Ecto neural progenitor cell (in vitro differentiated cells): ENCODE measurements at places on chromosomes 5 and 9.

GRCh38 chr5:15021266-15022046 is 149.9 kb upstream of the ANKH start:
- DNase-seq: no peak

DNA sequence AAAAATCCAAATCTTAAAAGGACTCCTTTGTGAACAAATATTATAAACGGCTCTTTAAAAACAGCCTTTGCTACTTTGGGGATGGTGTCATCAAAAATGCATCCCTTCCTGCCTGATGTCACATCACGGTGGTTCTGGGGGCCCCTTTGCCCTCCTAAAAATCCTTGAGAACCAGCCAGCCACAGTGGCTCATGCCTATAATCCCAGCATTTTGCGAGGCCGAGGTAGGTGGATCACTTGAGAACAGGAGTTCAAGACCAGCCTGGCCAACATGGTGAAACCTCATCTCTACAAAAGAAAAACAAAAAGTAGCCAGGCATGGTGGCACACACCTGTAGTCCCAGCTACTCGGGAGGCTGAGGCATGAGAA is 43.9 kb downstream of the FNBP1 start:
- no peak for DNase-seq

DNA sequence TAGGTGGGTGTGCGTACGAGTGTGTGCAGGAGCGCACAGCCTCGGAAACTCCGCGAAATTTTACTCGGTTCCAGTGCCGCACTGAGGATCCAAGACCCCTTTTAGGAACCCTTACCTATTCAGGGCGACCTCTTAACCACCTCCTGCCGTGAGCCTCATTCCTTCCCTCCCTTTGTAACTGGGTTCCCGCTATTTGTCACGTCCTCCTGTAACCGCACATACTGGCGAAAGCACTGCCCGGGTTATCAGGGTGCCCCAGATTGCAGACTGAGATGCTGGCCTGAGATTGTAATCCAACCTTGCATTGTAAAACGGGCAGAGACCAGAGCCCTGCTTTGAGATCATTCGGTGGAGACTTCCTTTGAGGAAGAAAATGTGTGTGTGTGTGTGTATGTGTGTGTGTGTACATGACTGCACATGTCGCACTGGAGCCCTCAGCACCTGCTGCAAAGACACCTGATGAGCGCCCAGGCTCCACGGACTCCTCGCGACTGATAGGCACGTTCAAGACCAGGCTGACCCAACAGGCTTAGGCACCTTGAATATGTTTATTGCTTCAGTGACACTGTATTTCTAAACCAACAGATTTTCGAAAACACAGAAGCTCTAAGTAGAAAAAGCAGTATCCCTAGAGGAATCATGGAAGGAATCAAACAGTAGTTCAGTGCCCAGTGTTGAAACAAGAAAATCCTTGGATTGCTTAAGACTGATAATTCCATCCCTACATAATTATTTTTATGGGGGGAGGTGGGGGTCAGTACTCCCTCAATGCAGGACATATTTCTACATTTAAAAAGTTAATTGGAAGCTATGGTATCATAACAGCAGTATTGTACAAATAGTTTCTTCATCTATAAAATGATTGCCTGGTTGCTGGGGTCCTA is 86.5 kb upstream of the TNFAIP8 start:
- DNase-seq: peak; percentile 56

GRCh38 chr5:134226441-134227192 is 744 bp upstream of the PPP2CA start:
- no peak for DNase-seq

- no peak for DNase-seq
These were observed 161.9 kb upstream of the HMHB1 start for GRCh38 chr5:143649937-143650621.

DNA sequence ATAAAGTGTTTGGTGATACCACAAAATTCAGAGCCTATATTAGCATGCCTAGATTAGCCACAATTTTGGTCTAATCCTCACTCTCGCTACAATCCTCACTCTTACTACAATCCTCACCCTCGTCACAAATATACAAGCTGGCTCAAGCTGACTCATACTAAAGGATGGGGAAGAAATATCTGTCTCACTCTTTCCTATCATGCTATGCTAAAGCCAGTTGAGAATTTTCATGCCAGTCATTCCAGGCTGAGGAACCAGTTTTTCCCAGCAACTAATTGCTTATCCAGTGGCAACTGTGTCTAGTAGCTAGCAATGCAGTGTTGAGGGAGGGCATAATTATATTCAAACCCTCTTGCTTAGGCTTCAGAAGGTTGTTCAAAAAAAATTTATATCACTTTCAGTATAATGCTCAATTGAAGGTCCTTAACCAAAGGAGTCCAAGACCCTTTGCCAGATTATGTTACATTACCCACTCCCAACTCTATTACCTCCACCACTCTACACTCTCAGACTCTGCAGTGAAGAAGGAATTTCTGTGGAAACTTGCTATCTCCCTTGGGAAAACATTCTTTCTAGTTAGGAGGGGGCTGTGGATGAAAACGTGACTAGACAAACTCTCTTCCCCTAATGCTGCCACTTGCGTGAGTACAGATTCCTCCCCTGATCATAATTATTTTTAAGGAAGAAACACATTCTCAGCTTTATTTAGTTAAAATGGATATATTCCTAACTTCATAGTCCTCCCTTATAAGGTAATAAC is 810.3 kb upstream of the ACO1 start:
- DNase-seq: no peak

- DNase-seq: peak; percentile 30
These were observed 207.3 kb upstream of the IER5L start for GRCh38 chr9:129385211-129385934.

DNA sequence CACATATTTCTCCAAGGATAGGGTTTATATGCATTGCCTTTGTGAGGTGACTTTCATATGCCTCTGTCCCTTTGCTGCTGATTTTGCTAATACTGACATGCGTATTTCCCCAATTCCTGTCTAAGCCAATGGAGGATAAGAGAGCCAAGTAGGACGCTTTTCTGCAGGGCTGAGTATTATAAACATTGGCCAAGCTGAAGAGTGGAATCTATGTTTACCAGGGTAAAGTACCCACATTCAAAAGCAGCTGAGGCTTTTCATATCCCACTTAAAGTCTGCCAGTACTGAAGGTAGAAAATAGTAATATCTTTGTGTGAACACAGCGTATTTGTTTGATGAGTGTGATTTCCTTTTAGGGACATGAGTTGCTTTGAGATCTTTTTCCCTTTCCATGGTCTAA is 128.8 kb upstream of the GPR151 start:
- no peak for DNase-seq

GRCh38 chr5:77707791-77708190 is 68.3 kb downstream of the TBCA start:
- DNase-seq: no peak

- DNase-seq: no peak
These were observed 256.2 kb downstream of the ACTL7B start for GRCh38 chr9:108599571-108599970.

- peak; percentile 82 for DNase-seq
These were observed 86.0 kb upstream of the SLC30A5 start for GRCh38 chr5:69007726-69008368.

- no peak for DNase-seq
These were observed 5.2 kb downstream of the KLF9 start for GRCh38 chr9:70409280-70409679.

DNA sequence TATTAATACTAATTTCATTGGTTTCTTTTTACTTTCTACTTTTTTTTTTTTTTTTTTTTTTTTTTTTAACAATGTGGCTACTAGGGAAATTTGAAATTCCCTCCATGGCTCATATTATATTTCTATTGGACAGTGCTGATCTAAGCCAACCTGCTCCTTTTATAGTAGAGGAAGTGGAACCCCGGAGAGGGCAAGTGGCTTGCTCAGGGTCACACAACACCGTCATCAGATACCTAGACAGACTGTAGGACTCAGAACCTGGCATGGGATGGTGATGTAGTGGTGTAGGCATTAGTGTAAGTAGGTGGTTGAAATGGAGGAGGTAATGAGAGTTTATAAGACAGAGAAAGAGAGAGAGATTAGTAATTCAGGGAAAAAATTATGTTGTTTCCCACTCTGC is 10.8 kb downstream of the ZNF618 start:
- no peak for DNase-seq

DNA sequence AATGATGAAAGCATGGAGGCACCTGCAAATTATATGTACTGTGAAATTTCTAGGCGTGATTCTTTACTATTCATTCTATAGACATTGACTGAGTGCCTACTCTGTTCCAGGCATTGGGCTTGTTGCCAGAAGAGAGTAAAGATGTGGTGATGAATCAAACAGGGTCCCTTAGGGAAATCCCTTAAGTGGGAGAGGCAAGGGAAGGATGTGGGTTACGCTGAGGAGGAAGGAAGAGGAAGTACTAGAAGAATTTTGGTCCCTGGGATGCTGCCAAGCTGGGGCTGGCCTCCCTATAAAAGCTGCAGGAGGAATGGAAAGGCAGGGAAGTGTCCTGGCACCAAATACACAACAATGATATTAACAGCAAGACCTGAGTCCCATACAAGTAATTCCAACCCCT is 76.7 kb upstream of the SPOCK1 start:
- no peak for DNase-seq

GRCh38 chr9:36530224-36530623 is 42.5 kb upstream of the MELK start:
- DNase-seq: no peak

- no peak for DNase-seq
These were observed 345.8 kb downstream of the PDE4D start for GRCh38 chr5:59547731-59548130.

DNA sequence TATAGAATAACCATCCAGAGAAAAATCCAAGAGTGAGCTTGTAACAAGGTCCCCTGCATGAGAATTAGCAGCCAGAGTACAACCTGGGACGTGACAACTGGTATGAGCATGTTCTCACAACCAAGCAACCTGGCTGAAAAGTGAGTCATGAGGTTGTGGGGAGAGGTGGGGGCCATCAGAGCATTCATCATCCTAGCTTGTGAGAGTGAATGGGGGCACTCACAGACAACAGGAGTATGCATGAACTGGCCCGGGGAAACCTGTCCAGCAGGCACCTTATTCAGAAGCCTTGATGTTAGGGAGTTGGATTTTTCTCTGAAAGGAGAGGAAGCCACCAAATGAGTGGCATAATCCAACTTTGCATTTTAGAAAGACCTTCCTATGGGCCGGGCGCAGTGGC is 113.0 kb downstream of the FRMD3 start:
- no peak for DNase-seq

DNA sequence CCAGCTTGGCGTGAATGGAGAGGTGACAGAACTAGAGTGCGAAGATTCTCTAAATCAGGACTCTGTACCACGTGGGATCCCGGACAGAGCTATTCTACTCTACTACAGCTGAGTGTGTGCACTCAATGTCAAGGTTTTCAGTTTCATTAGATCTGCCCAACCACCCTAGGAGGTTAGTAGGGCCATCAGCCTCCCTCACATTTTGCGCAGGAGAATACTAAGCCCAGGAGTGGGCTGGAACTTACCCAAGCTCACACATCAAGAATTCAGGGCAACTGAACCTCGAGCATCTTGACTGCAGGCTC is 68.3 kb upstream of the TBC1D2 start:
- no peak for DNase-seq

DNA sequence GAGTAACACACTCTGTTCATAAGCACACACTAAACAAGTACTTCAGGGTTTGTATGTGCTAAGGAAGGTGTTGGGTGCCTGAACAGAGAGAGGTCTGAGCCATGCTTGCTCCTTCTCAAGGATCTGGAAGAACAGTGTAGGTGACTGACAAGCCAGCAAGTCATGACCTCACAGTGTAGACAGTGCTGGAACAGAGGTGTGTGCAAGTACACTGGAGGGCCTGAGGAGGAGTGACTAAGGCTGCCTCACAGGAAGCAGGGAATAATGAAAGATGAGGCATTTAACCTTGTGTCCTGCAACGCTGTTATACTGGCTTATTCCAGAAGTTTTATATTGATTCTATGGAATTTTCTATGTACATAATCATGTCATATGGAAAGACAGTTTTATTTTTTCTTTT is 83.9 kb downstream of the TMEM174 start:
- no peak for DNase-seq

DNA sequence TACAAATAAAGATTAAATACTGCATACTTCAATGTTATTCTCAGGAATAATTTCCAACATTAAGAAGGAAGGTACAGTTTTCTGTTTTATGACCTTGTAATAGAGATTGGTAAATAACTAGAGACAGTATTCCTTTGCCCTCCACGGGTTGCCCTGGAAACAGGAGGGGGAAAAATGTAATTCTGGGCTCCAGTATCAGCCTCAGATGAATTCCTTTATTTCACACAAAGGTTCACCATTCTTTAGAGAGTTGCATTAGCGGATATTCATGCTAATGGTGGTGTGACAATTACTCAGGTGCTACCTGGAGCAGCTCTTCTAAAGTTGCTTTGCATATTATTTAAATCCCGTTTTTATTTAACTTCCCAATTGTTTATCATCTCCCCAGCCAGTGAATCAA is 42.6 kb downstream of the CETN3 start:
- no peak for DNase-seq

GRCh38 chr9:78592811-78593210 is 295.9 kb downstream of the PSAT1 start:
- DNase-seq: no peak

DNA sequence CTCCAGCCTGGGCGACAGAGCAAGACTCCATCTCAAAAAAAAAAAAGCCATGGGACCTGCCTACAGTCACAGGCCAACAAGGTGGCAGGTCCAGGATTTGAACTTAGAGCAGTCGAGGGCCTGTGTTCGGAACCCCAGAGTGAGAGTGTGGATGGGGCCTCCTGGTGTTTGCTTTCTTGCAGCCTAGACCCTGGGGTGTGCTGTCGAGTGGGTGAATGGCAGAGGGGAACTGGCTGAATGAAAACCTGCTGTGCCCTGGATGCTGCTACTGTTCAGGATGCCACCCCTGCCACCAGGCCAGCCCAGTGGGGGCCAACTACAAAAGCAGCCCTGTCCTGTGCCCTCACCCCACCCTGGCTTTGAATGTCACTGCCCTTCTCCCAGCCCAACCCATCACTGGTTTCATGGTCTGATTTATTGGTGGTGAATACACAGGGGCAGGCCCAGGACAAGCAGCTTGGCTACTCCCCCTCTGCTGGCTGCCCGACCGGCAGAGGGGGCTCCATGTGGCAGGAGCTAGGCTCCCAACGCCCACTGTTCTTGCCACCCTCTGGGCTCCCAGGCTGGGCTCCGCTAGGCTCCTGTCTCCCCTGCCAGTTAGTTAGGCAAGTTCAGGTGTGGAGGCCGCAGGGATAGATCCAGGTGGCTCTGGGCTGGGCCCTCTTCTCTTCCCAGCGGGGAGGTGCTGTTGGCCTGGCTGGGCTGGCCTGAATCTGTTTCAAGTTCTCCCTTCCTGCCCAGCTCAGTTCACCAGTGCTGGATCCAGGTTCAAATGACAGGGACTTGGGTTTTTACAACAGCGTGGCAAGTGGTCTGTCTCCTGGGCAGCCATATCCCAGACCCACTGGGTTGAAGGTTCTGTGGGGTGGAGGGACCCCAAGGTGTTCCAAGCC is 12.2 kb downstream of the FPGS start:
- no peak for DNase-seq

GRCh38 chr9:86022687-86023266 is 76.6 kb downstream of the GOLM1 start:
- no peak for DNase-seq

DNA sequence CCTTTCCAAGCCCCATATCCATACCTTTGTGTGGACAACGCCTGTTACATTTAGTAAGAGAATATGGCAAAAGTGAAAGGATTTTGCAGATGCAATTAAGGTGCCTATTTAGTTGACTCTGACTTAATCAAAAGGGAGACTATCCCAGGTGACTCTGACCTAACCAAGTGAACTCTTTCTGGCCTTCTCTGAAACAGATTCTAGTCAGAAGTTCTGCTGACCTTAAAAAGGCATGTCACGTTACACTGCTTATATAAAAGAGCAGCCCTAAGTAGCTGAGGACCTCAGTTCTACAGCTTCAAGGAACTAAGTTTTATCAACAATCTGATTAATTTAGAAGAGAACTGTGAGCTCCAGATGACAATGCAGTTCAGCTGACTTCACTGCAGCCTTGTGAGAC is 5.7 kb upstream of the TICAM2 start:
- no peak for DNase-seq
